T-helper 22 cell (primary cell): ENCODE measurements at places on chromosomes 13 and 19.

DNA sequence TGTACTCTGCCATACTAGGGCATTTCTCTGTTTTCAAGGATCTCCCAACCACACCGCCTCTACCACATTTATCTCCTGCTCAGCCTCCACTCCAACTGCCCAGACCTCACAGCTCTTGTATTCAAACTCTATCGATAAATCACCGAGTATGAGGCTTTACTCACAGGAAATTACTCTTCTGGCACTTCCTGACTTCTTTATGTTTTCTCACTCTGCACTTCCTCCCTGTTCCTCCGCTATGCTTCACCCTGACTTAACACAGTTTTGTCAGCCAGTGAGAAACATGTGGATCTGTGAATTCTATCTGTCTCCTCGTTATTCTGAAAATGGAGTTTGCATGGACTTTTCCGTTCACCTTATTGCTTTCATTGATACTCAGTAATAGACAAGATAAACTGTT lies 2.6 kb upstream of the CARD8 start:
- DNase-seq, result peak; percentile 19

GRCh38 chr19:15210323-15210781 lies 9.6 kb upstream of the NOTCH3 start:
- no peak for DNase-seq

DNA sequence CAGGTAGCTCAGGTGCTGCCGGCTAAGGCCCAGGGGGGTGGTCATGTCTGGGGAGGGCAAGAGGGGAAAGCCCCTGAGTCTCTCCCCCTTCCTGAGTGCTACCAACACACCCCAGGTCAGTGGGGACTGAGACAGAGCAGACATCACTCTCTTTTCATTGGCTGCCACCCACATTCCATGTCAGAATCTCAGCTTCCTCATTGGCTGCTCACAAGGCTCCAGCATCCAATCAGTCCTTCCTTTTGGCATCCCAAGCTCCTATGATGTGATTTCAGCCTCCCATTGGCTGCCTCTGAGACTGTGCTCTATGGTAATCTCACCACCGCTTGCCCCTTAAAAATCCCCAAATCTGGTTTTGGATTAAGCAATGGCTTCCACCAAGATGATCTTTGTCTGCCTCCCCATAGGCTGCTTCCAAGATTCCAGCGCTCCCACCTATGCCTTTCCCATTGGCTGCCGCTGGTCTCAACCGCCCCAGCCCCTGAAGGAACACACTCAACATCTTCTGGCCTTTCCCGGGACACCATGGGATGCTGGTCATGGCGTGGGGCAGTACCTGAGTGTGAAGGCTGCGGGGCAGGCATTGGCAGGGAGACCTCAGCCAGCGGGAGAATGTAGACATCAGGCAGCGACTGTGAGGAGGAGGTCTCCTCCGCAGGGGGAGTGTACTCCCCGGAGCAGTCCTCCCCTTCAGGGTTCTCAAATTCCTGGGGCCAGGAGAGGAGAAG lies 2.0 kb downstream of the LMTK3 start:
- no peak for DNase-seq

GRCh38 chr13:36665630-36666029 lies 8.2 kb upstream of the SERTM1 start:
- DNase-seq, result no peak
